ENCODE measurements at places on chromosomes 11 and 22.

DNA sequence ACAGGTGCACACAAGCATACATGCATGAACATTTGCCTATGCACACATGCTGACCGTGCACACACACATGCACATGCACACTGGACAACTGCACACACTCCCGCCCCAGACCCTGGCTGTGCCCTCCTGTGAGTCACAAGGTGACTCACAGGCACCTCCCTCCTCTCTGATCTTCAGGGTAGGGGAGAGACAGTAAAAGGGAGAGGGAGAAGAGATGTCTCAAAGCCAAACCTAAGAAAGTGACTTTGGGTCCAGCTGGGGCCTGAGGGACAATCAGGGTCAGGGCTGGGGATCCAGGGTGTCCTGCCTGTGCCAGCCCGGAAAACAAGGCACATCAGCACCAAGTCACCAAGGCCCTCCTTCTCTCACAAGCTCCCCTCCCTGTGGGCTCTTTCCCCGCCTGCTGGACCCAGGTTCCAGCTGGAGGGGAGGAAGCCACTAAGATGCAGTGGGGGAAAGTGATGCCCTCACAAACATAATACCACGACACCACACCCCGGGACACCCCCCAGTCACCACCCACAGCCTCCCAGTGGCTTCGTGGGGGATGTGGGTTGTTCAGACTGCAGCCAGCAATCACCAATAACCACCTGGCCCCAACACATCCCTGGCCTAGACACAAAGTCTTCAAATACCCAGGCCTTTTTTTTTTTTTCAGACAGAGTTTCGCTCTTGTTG lies 39.3 kb downstream of the PDGFB start:
- no peak for DNase-seq

- DNase-seq: no peak
Observed at GRCh38 chr11:125679397-125679796, 1.2 kb downstream of the ACRV1 start.

GRCh38 chr11:82539669-82540068 lies 194.0 kb downstream of the FAM181B start:
- DNase-seq: no peak

DNA sequence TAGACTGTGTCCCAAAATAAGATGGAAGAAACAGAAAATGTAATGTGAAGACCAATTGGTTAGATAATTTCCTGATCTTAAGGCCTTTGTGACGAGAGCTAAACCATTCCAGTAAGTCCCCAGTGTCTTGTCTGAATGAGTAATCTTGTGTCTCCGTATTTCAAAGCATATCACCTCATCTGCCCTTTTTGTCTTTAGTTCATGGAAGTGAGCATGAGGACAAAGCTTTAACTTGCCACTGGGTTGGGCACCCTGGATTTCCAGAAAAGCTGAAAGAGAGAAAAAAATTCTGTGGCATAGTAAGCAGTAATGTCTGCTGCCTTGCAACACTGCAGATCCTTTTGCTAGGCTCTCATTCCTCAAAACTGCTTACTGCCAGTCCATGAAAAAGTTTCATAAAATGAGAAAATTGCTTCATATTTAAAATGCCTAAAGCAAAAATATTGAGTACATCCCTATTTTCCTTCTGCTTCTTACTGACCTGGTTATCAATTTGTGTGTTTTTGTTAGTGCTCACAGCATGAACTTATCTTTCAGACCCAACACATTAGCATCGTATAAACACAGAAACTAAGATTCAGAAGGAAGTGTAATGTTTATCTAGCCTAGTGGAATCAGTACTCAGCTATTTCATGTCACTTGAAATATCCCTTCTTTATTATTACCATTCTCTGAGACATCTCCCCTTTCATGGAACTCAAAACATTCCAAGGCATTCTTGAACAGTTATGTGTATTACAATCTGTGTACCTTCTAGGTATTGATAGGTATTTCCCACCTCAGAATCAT lies 5.3 kb downstream of the CASP12 start:
- DNase-seq: no peak

GRCh38 chr11:97871816-97872215 lies 1148.9 kb upstream of the CNTN5 start:
- DNase-seq: no peak

GRCh38 chr22:45270095-45271020 lies 14.4 kb upstream of the UPK3A start:
- DNase-seq: no peak

- DNase-seq: no peak
Observed at GRCh38 chr22:43447380-43447779, 35.6 kb downstream of the MPPED1 start.

DNA sequence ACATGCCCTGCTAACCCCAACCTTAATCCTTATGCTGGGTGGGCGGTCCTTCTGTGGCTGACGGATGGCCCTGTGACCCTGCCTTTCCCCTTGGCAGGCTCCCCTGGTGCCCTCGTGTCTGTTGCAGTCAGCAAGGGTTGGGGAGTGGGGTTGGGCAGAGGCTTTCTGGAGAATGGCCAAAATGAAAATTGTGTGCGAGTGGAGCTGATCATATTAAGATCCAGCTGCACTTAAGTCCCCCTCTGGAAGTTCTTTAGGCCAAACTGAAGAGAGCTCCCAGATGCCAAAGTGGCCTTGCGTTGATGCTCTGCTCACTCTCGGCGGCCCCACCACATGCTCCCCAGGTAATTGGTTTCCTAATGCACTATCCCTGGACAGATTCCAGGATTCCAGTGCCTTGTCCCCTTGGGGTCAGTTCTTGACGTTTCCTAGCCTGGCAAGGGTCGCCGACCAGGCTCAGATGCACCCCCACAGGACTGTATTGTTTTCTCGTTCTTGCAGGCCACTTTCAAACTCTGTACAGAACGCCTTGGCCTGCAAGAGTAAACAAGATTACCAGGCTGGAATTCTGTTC lies 16.4 kb upstream of the C11orf96 start:
- peak; percentile 59 for DNase-seq
